ENCODE measurements at places on chromosomes 5 and 9. TPM values are rescaled to one million over a fixed set of nuclear protein-coding genes. Genes with fewer than 3 reads are reported as not detected.

- no peaks in the 10 kb centered on the region for H3K27me3 ChIP-seq
- no peak for DNase-seq
- H3K27ac ChIP-seq: no peak overlapping the region
- H3K36me3 ChIP-seq: no peaks in the 10 kb centered on the region
- no peak overlapping the region for H3K4me3 ChIP-seq
Observed at GRCh38 chr9:118088090-118088489, 383.9 kb downstream of the TLR4 start.

The ENTREP1 gene
- total RNA-seq: 6.9 TPM

DNA sequence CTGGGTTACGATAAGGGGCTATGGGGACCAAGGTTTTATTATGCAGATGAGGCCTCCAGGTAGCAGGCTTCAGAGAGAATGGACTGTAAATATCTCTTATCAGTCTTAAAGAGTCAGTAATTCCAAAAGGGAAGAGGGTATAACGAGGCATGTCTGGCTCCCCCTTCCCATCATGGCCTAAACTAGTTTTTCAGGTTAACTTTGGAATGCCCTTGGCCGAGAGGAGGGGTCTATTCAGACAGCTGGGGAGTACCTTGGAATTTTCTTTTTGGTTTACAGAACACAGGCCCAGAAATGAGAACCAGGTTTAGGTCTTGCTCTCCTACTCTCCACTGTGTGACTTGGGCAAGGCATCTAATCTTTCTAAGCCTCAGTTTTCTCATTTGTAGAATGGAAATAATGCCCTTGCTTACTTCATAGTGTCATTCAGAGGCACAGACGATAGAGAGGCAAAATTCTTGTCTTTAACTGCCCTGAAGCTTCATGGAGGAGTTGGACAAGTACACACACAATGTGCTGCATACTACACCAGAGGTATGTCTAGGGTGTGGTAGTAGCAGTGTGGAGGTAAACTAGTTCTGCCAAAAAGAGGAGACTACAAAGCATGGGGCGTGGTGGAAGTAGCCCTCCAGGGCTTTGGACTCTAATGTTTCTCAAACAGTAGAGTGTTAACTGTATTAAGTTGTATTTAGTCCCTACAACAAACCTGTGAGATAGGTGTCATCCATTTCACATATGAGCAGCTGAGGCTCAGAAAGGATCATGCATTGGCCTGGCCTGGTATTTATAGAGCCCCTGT is 45.5 kb downstream of the IRF1 start:
- H3K27me3 ChIP-seq: no peaks in the 10 kb centered on the region
- H3K27ac ChIP-seq: peak overlapping the region; percentile 22

- H3K4me3 ChIP-seq: no peak overlapping the region
- no peak overlapping the region for H3K27ac ChIP-seq
- H3K4me1 ChIP-seq: no peaks in the 10 kb centered on the region
- H3K27me3 ChIP-seq: no peaks in the 10 kb centered on the region
- no peaks in the 10 kb centered on the region for H3K36me3 ChIP-seq
Observed at GRCh38 chr9:108374626-108375025, 481.2 kb downstream of the ACTL7B start.

DNA sequence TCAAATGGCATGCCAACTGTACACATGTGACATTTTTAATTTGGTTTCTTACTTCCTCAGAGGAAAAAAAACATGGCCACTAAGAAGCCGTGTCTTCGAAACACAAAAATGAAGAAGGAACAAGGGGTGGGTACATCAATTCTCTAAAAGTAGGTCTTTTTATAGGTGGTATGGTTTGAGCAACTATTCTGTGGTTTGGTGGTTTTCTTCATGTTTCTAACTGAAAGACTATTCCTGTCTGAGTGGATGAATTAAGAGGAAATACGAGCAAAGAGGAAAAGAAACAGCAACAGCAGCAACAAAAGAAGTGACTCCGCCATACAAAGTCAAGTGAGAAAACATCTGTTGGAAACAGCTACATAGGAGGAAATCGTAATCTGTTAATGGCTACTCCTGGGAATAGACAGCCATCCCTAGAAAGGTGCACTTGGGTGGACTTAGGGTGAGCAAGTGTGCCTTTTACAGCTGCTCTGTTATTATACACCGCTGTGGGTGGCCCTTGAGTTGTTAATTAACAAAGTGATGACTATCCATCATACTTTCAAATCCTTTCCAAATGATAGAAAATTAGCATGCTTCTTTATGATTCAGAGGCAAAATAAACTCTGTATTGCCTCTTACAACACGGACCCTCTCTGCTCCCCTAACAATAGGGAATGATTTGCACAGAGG is 575.8 kb downstream of the TLE1 start:
- H3K36me3 ChIP-seq: no peaks in the 10 kb centered on the region
- H3K4me1 ChIP-seq: no peaks in the 10 kb centered on the region
- no peak overlapping the region for H3K27ac ChIP-seq
- no peak overlapping the region for H3K4me3 ChIP-seq
- no peak for DNase-seq
- H3K27me3 ChIP-seq: no peaks in the 10 kb centered on the region

GRCh38 chr5:80147119-80147815 is 108.6 kb downstream of the SERINC5 start:
- DNase-seq: no peak
- H3K36me3 ChIP-seq: no peaks in the 10 kb centered on the region
- H3K4me1 ChIP-seq: no peaks in the 10 kb centered on the region
- no peak overlapping the region for H3K4me3 ChIP-seq

- no peak for DNase-seq
- H3K4me1 ChIP-seq: peaks cover 8% of the 10 kb centered on the region
- H3K27me3 ChIP-seq: no peaks in the 10 kb centered on the region
- no peak overlapping the region for H3K4me3 ChIP-seq
Observed at GRCh38 chr9:87371795-87372355, 125.8 kb upstream of the DAPK1 start.

GRCh38 chr5:14090290-14090689 is 52.9 kb upstream of the TRIO start:
- no peak for DNase-seq
- no peak overlapping the region for H3K27ac ChIP-seq
- no peak overlapping the region for H3K4me3 ChIP-seq
- H3K27me3 ChIP-seq: no peaks in the 10 kb centered on the region
- H3K36me3 ChIP-seq: no peaks in the 10 kb centered on the region

DNA sequence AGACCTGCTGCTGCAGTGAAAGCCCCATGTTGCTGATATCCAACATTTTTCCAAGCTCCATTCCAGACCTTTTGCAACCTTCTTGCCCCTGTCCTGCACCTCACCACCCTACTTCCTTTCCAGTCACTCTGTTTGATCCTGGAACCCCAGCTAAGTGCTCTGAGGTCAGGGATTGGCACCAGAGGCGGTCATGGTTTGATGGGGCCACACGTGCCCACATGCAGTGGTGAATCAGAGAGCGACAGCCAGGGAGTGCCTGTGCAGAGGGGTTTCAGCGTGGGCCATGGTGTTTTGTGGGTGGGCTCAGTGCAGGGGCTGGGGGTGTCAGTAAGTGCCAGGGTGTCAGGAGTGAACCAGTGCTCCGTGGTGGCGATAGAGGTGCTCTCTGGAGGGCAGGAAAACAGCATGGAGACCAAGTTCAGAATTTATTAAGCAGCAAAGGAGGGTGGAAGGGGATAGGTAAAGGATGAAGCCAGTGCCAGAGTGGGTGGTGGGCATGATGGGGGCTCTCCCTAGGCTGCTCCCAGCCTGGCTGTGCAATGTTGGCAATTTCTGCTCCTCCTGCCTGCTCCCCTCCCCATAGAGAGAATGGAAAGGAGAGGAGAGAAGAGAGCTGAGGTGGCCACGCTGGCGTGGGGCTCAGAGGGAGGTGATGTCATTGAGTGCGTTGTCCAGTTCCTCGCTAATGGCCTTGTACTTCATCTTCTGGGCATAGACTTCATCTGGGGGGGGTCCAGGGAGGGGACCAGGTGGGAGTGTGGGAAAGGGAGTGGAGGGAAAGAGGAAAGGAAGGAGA is 7.0 kb downstream of the TPM2 start:
- no peaks in the 10 kb centered on the region for H3K36me3 ChIP-seq
- no peak for DNase-seq
- H3K4me3 ChIP-seq: no peak overlapping the region
- H3K4me1 ChIP-seq: no peaks in the 10 kb centered on the region
- no peak overlapping the region for H3K27ac ChIP-seq
- no peaks in the 10 kb centered on the region for H3K27me3 ChIP-seq

The IFNB1 gene
- not detected for total RNA-seq

The NFIB gene
- total RNA-seq: 47.0 TPM

- no peaks in the 10 kb centered on the region for H3K36me3 ChIP-seq
- peaks cover 40% of the 10 kb centered on the region for H3K4me1 ChIP-seq
- no peaks in the 10 kb centered on the region for H3K27me3 ChIP-seq
- H3K4me3 ChIP-seq: no peak overlapping the region
- no peak for DNase-seq
- no peak overlapping the region for H3K27ac ChIP-seq
Observed at GRCh38 chr9:87579781-87580541, 82.3 kb downstream of the DAPK1 start.

DNA sequence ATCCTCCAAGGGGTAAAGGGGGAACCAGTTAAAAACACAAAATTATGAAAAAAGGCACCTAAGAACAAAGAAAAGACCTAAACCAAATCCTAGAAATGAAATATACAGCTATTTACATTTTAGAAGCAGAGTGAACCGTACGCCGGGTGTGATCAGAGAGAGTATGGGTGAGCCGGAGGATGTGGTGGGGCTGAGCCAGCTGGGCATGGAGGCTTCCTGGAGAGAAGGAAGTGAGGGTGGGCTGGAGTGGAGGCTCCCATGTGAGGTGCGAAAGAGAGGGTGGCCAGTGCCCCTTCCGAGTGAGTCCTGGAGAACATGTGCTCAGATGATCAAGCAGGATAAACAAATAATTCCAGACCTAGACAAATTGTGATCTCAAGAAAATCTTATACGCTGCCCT is 111.6 kb downstream of the CACNA1B start:
- no peak for DNase-seq
- H3K4me3 ChIP-seq: no peak overlapping the region
- H3K27ac ChIP-seq: no peak overlapping the region
- H3K4me1 ChIP-seq: no peaks in the 10 kb centered on the region
- no peaks in the 10 kb centered on the region for H3K36me3 ChIP-seq

The SRP19 gene
- 23.7 TPM for total RNA-seq

The IRX4 gene
- not detected for total RNA-seq

The TRAF1 gene
- 8.2 TPM for total RNA-seq

The PCDHGA9 gene
- 4.9 TPM for total RNA-seq

- H3K27ac ChIP-seq: no peak overlapping the region
- no peak for DNase-seq
- no peak overlapping the region for H3K4me3 ChIP-seq
- no peaks in the 10 kb centered on the region for H3K27me3 ChIP-seq
- H3K36me3 ChIP-seq: no peaks in the 10 kb centered on the region
Observed at GRCh38 chr5:159630545-159630944, 285.7 kb upstream of the ADRA1B start.

The GGTA1 gene
- 2.3 TPM for total RNA-seq

DNA sequence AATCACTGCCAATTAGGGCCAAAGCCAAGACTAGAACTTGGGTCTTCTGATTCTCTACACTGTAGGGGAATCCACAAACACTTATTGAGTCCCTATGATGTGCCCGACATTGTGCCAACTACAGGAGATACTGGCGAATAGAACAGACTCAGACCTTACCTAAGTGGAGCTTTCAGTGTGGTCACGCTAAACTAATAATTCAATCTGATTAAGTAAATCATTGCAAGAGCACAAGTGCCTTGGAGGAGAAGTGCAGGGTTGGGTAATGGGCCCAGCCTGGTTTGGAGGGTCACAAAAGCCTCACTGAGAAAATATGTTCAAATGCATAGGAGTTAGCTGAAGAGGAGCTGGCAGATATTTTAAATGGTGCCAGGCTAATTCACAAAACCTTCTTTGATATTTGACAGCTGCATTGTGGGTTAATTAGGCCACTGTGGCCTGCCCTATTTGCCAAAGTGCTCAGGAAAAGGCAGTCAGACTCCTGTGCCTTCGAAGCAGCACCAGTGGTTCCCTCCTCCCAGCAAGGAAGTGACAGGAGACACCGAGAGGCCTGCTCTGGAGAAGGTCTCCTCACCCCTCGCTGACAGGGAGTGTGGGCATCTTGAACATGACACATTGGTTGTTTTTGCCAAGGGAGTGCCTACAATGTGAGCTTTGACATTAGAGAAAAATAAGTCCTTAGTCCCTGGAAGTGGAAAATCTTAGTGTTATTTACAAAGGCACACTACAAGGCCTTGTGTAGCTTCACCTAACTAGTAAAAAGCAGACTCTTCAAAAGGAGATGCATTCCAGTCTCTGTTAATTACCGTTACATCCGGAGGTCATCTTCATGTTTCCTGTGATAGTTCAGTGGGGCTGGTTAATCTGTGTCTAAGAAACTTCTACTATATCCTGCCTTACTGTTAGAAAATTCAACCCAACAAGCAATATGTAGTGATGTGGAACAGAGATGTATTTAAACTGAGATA is 24.1 kb upstream of the TRAF1 start:
- H3K36me3 ChIP-seq: no peaks in the 10 kb centered on the region
- DNase-seq: no peak
- no peak overlapping the region for H3K27ac ChIP-seq
- H3K27me3 ChIP-seq: no peaks in the 10 kb centered on the region

- no peaks in the 10 kb centered on the region for H3K36me3 ChIP-seq
- DNase-seq: no peak
Observed at GRCh38 chr9:94979904-94980507, 253.5 kb downstream of the AOPEP start.

The INSYN2B gene
- total RNA-seq: not detected

The SLC6A3 gene
- not detected for total RNA-seq

The SLC6A19 gene
- total RNA-seq: 0.66 TPM

DNA sequence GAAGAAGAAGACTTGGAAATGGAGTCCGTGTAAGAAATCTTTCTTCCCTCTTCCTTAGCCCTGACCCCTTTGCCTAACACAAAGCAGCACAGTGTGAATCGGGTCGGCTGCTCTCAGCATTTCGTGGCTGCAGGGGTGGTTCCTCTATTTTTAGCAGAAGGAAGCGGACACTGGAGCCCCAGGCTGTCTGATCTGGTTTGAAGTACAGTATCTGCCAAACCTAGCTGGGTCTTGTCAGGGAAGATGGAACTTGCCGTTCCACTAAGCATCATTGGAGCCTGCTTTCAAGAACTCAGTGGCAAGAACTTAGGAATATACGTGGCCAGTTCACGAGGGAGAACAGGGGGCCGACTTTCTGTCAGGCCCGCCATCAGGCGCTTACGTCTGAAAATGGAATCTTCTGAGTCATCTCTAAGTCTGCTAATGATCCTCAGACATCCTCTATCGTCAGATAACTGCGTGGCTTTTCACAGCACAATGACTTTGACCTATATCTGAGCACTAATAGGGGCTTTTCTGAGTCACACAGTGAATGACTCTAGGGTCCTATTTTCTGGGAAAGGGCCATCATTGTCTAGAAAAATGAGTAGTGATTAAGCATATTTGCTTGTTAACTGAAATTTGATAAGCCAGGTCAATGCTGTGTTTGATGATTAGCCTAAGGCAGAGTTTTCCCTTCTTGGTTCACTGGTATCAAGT is 43.3 kb upstream of the NCS1 start:
- DNase-seq: peak; percentile 59
- peaks cover 18% of the 10 kb centered on the region for H3K36me3 ChIP-seq
- no peaks in the 10 kb centered on the region for H3K4me1 ChIP-seq
- no peak overlapping the region for H3K4me3 ChIP-seq
- H3K27ac ChIP-seq: peak overlapping the region; percentile 5

DNA sequence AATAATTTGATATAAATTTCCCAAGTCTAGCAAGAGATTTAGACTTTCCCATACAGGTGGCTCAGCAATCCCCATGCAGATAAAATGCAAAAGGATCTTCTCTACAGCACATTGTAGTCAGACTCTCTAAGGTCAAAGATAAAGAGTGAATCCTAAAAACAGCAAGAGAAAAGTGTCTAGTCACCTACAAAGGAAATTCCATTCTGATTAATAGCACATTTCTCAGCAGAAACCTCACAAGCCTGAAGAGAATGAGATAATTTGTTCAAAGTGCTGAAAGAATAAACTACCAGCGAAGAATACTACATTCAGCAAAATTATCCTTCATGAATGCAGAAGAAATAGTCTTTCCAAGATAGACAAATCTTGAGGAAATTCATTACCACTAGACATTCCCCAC is 493.3 kb downstream of the PRELID2 start:
- peaks cover 8% of the 10 kb centered on the region for H3K4me1 ChIP-seq
- DNase-seq: no peak
